ENCODE measurements at places on chromosomes 5 and 9.

DNA sequence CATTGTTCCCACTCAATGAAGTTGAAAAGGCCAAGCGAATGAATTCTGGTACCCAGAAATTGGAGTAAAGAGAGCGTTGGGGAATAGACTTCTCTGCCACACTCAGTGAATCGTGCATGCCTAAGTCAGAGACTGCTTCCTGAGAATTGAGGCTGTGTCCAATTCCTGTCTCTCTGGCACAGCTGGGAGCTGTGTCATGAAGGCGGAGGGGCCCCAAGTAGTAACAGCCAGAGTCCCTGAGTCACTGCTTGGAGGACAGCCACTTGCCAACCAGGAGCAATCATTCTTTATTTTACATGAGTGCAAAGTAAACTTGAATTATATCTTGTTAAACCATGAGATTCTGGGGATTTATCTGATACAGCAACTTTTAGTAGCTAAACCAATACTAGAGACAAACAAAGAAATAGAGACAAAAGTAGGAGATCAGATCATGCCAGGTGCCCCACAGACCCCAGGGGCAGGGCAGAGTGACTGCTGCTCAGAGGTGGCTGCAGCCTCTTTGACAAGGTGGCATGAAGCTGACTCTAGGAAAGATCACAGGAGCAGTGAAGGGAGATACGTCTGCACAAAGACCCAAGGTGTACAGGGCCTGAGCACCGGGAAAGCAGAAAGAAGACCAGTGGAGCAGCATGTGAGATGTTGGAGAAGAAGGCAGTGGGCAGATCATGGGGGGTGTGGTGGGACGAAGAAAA, 246.0 kb downstream of the GADD45G start:
- DNase-seq = no peak

- no peak for DNase-seq
These were observed 51.2 kb downstream of the MAN2A1 start for GRCh38 chr5:109740966-109741365.

- DNase-seq = no peak
These were observed 35.1 kb downstream of the PCDHGC5 start for GRCh38 chr5:141523991-141524390.

GRCh38 chr9:97373331-97373730, 38.6 kb upstream of the TDRD7 start:
- no peak for DNase-seq

GRCh38 chr9:37542895-37543294, 33.3 kb downstream of the FBXO10 start:
- DNase-seq = no peak

DNA sequence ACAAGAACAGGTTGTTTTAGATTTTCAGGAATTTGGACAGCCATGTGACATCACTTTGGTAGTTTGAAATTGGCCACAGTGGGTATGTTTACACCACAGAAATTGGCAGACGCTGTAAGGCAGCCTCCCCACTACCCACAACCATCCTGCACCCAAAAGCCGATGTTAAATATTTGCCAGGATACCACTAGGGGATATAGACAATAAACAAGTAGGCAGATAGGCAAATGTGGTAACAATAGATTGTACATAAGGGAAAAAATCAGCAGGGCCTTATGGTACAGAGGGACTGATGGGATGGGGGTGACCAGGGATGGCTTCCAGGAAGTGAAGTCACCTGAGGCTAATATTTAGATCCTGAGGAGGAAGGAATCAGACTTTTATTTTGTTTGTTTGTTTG, 31.1 kb upstream of the DUSP1 start:
- no peak for DNase-seq

DNA sequence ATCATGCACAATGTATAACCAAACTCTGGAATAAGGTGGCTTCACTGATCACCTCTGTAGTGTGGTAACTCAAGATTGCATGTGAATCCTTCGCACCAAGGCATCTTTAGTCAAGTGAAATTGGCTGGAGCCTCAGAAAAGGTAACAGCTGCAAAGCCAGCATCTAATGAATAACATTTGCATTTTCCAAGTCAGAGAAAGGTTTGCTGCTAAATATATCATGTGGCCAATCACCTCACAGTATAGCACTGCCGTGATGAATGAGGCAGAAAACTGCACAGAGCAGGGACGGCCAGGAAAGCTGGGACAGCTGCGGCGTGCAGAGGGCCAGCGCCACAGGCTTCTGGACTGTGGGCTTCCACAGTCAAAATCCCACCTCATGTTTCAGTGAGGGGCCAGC, 18.5 kb downstream of the MRPS27 start:
- no peak for DNase-seq

GRCh38 chr9:463455-464171, 248.9 kb downstream of the DOCK8 start:
- no peak for DNase-seq
